ENCODE measurements at places on chromosomes 11 and 22.
A peak's percentile ranks its signal among the peaks of the same experiment; 100 is the strongest.

- DNase-seq, result no peak
Observed at GRCh38 chr11:32266601-32267000, 168.7 kb downstream of the WT1 start.

GRCh38 chr11:60703374-60703773 lies 4.0 kb downstream of the MS4A8 start:
- DNase-seq, result no peak

DNA sequence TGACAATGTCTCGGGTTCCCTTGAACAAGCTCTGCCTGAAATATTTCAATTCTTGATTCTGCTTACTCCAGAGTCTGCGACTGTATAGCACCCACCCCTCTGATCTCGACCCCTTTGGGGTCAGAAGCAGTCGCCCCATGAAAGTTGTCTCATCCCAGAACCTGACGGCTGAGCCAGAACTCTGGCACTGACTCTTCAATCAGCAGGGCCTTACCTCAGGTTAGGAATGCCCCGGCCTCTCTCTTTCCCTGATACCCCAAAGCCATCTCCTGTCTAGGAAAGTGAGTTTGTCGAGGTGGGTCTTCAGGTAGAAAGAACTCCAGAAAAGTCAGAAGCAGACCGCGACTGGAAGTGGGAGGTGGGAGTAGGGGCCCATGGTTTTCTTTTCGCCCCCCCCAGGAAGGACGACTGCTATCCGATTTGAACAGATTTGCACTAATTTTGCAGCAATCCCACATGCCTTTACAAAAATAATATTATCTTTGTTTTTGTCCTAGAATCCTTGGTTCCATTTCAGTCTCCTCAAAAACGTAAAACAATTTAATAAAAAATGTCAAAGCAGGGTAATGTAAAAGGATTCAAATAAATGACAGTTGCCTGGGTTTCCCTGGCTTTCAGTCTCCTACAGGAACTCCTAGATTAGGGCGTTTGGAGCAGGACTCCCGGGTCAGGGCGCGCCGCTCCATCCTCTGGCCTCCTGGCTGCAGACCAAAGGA lies 898 bp upstream of the ROBO3 start:
- no peak for DNase-seq

DNA sequence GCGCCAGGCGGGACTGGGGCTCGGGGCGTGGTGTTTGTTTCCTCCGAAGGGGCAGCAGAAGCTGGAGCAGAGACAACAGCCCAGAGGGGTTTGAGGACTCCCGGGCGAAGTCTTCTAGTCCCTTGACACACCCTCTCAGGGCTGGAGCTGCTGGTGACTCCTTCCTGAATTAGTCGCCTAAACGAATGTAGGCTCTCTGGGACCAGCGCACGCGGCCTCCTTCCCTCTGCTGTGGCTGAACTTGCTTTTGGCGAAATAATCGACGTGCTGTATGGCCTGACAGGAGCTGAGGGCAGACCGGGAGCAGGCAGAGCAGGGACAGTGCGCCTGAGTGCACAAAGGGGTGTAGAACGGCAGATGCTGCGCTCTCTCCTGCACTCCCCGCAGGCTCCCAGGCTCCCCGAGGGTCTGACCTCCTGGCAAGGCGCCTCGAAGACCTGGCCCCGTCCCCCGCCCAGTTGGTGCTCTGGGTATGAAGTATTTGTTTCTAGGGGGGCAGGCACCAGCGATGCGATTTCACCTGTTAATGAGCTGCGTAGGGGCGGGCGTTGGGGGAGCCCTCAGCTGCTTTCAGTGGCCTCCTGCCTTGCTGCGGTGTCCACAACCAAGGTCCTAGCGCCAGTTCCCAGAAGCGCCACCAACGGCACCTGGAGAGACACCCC lies 5.3 kb downstream of the SLC17A6 start:
- DNase-seq, result no peak

- peak; percentile 30 for DNase-seq
Observed at GRCh38 chr11:5336331-5336730, 7.0 kb downstream of the OR51B5 start.

DNA sequence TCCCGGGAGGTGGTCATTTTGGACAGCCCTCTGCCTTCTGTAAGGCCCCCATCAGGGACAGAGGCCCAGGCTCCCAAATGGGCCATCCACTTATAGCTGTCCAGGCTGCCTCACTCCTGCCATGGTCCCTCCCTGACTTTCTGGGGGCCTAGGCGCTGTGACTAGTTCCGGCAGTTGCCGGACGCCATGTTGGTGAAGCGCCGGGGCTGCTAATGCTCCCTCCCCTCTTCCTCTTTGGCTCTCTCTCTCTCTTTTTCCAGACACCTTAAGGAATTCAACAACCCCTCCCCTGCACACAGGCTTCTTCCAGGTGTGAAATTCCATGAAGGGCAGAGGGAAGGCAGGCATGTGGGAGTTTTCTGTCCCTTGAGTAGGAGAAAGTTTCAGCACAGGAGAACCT lies 445.6 kb downstream of the SOX6 start:
- DNase-seq, result no peak

DNA sequence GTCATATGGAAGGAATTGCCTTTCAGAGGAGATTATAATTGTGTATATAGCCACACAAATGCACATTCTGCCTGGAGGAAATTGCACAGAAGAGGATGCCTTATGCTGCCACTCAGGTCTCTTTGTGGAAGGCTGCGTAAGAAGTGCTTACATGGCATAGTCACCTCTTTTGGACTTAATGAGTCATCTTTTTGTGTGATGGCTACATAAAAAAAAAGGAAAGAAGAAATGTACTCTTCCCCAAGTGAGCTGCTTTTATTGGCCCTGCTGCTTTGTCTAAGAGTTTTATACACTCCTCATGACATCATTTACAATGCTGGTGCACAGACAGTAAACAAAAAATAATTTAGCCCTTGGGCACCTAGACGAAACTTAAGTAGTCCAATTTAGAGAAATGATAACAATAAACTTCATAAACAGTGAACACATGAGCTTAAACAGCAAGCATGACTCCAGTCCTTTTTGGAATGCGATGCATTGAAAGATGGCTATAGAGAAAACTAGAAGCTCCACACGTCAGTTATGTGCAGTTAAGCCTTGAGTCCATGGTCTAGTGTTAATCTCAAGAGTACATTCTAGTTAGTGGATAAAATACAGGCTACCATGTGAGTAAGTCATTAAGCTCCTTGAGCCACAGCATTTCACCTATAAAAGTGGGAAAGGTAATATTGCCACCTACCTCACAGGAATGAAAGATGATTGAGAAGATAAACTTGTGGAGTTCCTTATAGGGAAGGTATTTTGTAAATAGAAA lies 12.0 kb downstream of the CSTPP1 start:
- DNase-seq, result peak; percentile 80

DNA sequence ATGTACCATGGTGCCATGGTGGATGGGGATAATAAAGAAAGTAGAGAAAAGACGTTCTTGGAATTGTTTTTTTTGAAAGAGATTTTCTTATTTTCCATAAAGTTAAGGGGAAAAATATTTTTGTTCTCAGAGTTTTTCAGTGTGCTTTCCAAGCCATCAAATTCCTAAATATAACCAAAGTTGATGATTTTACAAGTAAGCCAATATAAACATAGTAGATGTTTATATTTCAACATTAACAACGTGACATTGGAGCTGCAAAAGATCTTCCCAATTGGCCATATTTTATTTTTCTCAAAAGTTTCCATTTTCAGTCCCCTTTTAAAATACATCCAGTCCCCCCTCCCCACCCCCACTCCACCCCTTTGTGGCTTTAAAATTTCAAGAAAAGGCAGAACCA lies 80.9 kb upstream of the PICALM start:
- DNase-seq, result peak; percentile 32

GRCh38 chr11:44899959-44900358 lies 50.7 kb downstream of the TP53I11 start:
- peak; percentile 70 for DNase-seq

DNA sequence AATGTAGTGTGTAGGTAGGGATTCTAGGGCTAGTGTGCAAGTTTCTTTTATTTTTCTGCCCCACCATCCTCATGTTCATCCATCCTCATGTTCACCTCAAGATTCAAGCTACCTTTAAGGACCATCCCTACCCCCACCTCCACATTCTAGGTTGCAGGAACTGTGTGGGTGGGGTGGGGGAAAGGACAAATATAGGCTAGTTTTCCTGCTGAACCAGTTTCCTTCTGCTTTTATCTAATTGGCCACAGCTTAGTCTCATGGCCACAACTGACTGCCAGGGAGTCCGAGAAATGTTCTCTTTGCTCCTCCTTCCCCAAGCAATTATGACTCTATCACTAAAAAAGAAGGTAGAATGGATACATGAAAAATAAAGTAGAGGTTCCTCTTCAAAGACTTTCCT lies 179.0 kb upstream of the LARGE1 start:
- DNase-seq, result no peak

GRCh38 chr11:88579466-88579865 lies 241.9 kb upstream of the CTSC start:
- no peak for DNase-seq

- DNase-seq, result no peak
Observed at GRCh38 chr11:19800714-19801519, 88.3 kb downstream of the NAV2 start.

DNA sequence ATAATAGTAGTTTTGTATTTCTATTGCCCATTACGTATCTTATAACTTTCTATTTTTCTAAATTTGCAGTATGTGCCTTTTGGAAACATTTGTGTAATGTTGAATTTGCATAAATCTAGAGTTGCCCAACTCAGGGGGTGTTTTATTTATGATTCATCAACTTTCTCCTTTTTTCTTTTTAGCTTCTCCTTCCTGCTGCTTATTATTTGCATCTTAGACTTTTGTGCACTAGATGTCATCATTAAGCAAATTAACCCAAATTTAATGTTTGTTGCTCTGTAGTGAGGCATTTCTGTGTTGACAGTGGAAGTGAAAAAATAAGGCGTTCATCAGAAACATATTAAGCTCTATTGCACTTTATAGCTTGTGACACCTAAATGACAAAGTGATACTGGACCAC lies 56.2 kb upstream of the ZBED5 start:
- no peak for DNase-seq

- DNase-seq, result no peak
Observed at GRCh38 chr11:26519469-26519868, 52.6 kb downstream of the MUC15 start.

DNA sequence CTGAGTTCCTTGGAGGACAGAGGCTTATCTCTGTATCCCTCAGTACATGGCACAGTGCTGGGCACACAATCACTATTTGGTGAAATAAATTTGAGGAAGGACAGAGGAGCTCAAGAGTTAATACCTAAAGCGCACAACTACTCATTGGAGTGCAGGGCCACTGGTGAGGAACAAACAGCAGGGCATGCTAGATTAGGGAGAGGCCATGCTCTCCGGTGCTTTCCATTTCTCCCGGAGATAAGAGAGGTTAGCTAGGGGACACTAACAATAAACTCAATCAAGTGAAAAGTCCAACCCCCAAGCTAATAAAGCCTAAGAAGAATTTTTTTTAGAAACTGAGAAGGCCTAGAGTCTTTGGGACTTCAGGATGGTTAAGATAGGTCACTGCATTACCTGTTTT lies 29.1 kb downstream of the NFRKB start:
- DNase-seq, result no peak

DNA sequence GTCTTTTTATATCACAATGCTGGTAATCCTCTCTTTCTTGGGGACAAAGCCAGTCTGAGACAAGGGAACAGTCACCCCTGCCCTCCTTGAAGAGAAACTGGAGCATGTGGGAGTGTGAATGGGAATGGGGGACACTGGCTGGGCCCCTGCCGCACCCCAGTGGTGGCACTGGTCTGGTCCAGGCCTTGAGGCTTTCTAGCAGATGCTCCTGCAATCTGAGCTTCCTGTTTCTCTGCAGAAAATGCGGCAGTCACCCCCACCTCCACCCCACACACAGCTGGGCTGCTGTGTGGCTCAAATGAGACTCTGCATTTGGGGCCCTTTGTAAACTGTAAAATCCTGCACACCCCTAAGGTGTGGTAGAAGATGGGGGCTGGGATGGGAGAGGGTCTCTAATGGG lies 6.6 kb upstream of the MARK2 start:
- no peak for DNase-seq

DNA sequence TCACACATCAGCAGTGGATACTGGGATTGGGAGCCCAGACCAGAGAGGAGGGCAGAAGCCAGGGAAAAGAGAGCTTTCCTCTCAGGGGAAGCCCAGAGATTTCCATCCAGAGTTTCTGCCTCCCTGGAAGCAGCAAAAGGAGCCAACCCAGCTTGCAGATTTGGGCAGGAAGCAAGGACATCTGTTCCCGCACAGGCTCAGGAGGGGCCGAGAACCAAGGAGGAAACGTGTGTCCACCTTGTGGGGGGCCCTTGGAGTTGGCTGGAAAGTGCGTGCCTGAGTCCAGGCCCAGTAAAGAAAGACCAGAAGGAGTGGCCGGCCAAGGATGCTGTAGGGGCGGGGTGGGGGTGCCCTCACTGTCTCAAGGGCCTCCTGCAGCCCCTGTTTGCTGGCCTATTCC lies 6.0 kb upstream of the NPTXR start:
- no peak for DNase-seq

DNA sequence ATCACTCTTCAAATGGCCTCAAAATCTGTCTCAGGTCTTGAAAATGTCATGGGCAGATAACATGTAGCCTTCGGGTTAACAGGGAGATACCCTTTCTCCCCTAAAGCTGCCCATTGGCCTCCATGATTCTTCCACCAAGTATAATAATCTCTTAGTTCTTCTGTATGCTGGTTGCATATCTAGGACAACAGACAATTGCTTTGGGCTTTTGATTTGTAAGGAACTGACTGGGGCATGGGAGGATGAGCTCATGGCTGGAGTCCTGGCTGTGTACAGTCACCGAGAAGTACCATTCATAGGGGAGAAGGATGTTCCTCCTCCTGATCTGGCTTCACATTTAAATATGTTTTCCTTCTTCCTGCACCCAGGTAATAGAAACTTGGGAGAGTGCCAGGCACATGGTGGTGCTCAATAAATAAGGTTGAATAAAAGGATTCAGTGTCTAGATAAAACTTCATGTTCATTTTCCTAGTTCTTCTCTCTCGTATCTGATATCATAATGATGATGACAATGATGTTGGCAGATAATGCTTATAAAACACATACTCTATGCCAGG lies 2.8 kb upstream of the AMPD3 start:
- no peak for DNase-seq

- peak; percentile 6 for DNase-seq
Observed at GRCh38 chr11:84420271-84420670, 1134.1 kb upstream of the CCDC90B start.

GRCh38 chr11:95247127-95247684 lies 16.2 kb upstream of the SESN3 start:
- no peak for DNase-seq

- DNase-seq, result peak; percentile 46
Observed at GRCh38 chr22:39518996-39519680, 1.2 kb upstream of the ATF4 start.
